HS-5 (cell line): ENCODE measurements at places on chromosomes 7 and 10.

DNA sequence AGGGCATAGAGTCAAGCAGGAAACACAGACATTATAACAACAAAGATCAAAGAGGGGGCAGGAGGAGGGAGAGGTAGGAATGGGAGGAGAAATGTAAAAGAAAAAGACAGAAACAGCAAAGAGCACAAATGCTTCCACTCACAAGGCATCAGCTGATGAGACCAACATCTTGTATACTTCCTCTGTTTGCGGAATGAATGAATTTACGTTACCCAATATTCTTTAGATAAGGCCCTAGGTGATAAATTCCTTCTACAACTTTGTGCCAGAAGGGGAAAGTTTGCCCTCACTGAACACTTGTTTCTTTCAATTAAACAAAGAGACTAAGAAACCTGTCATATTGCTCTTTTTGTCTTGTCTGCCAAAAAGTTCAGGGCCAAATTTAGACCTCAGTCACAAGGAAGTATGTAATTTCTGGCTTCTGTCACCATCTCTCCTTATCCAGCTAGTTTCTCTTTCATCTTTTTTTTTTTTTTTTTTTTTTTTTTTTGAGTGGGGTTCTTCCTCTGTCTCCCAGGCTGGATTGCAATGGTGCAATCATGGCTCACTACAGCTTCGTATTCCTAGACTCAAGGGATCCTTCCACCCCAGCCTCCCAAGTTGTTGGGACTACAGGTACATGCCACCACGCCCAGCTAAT, 116.4 kb upstream of the NANOS1 start:
- no peak for DNase-seq

- no peak for DNase-seq
Observed at GRCh38 chr10:122342293-122343134, 32.0 kb upstream of the PLEKHA1 start.

GRCh38 chr7:3560495-3560894, 259.4 kb downstream of the SDK1 start:
- no peak for DNase-seq

- DNase-seq: no peak
Observed at GRCh38 chr7:50633414-50633710, 68.2 kb upstream of the DDC start.

DNA sequence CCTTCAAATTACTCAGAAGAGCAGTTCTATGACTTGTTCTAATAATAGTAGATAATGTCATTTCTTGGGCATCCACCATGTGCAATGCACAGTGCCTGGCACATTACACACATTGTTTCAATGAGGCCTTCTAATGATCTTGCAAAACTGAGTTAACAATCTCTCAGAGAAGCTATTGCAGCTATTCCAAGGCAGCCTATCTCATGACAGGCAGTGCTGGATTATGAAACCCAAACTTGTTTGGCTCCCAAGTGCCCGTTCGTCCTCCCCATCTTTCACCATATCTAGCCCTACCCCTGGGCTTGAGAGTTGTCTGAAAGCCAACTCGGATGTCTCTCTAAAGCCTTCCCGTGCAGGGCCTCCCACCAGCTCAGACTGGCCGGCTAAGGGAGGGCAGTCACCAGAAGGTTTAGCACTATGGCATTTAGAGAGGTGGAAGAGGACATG, 405.1 kb downstream of the PLXNA4 start:
- DNase-seq: no peak

DNA sequence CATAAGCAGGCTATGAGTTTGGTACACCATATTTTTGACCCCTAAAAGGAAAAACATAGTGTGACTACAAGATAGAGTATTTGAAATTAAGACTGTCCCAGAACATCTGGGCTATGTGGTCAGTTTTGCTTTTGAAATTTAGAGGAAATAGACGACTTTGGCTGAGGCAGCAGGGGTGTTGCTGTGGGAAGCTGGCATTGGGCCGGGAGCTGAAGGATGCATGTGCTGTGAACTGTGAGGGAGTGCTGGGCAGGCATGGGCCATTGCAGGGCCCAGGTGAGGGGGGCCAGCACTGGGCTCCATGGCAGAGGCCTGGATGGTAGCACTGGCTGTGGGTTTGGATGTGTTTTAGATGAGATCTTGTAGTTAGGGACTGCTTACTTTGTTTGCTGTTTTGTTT, 168.3 kb downstream of the BMPER start:
- DNase-seq: no peak

DNA sequence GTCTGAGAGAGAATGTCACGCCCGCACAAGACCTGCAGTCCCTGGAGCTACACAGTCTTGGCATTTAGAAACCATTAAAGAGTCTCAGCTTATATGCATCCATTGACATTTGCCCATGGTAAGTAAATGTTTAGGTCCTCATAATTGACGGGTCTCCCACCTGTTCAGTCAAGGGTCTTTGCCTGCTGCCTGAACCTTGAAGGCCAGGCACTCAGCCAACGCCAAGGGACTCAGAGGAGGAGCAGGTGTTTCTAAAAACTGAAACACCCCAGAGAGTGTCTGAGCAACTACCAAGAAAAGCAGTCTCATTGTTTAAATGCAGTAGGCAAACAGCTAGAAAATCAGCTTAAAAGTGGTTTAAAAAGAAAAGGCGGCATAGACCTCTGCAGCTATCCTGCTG, 264.7 kb upstream of the AKR1E2 start:
- DNase-seq: no peak

- DNase-seq: no peak
Observed at GRCh38 chr7:4681218-4681851, 760 bp upstream of the FOXK1 start.

GRCh38 chr7:127844707-127845331, 186.4 kb downstream of the LRRC4 start:
- no peak for DNase-seq

DNA sequence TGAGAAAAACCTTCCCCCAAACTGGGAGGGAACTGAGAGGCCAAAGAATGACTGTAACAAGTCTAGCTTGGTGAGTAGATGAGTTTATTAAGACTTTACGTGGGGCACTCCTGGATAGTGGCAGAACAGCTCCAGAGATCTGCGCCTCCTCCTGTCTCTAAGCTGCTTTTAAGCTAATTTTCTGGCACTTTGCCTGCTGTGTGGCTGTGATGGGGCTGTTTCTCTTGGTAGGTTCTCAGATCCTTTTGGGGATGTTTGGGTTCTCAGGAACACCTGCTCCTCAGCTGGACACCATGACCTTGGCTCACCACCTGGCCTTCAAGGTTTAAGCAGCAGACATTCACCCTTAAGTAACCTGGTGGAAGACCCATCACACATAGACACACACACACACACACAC, 68.3 kb downstream of the AKR1E2 start:
- DNase-seq: no peak

GRCh38 chr7:1520539-1521234, 9.8 kb upstream of the MAFK start:
- no peak for DNase-seq

GRCh38 chr7:1466524-1467271, 7.4 kb upstream of the MICALL2 start:
- no peak for DNase-seq

DNA sequence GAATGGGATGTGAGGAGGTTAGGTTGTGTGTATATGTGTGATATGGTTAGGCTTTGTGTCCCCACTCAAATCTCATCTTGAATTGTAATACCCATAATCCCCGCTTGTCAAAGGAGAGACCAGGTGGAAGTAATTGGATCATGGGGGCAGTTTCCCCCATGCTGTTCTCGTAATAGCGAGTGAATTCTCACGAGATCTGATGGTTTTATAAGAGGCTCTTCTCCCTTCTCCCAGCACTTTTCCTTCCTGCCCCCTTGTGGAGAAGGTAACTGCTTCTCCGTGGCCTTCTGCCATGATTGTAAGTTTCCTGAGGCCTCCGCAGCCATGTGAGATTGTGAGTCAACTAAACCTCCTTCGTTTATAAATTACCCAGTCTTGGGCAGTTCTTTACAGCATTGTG, 47.3 kb downstream of the NPVF start:
- DNase-seq: no peak

DNA sequence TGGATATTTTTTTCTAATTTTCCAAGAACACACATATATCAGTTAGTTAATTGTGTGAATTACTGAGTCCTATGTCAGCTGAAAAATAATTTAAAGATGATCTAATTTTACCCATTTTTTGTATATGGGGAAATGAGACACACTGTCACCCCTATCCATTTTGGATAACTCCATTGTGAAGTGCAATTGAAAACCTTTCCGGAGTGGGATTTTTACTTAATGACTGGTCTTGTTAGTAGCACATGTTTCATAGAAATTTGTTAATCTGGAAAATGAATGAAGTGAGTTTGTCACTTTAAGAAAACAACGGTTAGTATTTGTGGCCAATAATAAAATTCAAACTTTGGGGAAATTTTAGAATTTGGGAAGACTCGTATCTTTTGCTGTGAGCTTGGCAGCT, 2.0 kb downstream of the GARS1 start:
- DNase-seq: peak; percentile 24

DNA sequence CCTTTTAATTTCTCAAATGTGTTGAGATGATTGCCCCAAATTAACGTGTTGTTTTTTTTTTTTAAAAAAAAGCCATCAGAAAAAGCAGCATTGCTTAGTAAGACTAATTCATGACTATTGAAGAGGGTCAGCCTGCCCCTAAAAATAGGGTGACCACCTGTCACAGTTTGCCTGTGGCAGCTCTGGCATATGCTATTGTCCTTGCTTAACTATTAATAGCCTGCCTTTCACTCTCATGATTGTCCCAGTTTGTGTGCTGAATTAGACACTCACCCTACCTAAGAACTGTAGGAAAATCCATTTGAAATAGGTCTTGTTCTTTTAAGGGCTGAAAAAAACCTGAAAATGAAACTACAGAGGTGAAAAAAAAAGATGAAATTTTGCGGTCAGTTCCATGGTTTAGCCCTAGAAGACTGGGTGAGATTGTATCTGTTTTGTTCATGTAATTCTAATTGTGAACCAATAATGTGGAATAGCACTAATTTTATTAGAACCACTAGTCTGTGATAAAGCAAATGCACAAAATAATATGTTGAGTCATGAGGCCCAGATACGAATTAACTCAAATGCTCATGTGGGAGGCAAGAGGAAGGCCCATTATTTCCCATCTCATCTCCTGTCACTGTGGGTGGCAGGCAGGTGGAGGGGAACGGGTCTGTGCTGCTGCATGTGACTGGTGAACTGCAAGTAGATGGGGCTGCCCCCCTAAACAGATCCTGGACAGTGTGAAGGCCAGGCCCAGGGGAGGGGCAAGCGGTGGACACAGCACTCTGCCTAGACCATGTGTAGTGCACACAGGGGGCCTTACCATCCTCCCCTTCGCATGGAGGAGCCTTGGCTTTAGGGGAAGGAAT, 265.4 kb upstream of the NFE2L3 start:
- no peak for DNase-seq

DNA sequence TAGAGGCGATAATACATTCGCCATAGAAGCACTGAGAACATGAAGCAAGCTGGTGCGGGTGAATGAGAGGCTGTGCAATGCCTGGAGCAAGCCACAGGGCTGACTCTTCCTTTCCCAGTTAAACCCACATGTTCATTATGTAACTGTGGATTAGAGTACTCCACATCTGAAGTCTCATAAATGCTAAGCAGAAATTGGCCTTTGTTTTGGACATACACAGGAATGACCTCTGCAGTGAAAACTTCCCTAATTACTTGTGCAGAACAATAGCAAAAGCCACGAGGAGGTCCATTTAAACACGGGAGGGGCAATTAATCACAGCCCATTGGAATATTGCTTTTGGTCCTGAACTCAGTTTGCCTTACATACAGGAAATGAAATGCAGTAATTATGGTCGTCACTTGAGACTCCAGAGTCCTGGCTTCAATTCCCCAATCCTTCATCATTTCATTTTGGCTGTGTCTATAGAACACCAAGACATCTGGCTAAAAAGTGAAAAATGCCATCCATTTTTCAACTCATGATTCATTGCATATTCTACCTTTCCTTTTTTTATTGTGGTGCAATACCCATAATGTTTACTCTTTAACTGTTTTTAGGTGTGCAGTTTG, 78.7 kb upstream of the CXCL12 start:
- DNase-seq: no peak

DNA sequence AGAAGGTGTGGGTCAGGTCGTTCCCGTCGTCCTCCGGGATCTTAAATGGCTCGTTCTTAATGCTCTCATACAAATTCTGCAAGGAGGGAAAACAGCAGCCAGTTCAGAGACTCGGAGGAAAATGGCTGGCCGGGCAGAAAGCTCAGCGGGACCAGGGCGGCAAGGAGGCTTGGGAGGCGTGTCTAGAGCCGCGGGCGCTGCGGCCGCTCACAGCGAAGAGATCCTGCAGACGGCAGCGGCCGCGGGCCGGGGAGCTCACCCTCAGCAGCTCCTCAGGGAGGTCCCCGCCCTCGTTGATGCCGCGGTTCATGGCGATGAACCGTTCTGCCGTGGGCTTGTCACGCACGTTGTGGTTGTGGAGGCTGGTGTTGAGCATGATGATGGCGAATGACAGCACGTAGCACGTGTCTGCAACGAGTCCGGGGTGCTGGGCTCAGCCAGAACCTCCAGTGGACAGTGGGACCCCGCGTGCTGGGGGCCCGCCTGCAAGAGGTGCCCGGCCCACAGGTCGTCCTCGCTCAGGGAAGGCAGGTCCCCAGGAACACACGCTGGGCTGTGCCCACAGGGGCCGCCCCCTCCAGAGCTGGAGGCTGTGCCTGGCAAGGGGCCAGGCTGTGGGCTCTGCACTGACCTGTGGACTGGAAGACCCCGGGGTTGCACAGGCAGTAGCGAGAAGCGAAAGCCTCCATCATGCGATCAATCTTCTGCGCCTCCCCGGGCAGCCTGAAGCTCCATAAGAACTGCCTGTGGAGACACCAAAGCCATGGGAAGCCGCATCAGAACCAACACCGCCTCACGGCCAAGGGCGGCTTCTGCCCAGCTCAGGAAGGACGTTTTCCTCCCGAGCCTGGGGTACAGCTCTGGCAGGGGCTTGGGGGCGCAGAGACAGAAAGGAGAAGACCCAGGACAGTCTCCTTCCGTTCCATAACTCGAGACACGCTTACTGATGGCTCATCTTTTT, 101.6 kb downstream of the CYTH3 start:
- no peak for DNase-seq

DNA sequence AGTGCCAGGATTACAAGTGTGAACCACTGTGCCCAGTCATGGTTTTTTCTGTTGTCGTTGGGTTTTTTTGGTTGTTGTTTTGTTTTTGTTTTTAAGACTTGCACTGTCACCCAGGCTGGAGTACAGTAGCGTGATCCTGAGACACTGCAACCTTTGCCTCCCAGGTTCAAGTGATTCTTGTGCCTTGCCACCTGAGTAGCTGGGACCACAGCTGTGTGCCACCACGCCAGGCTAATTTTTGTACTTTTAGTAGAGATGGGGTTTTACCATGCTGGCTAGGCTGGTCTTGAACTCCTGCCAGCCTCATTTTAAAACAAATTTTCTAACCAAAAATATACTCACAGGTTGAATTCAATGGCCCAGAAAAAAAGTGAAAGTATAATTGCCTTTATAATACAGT, 174.1 kb downstream of the AHR start:
- DNase-seq: no peak
